ENCODE measurements at places on chromosomes 11 and 22.
A peak's percentile ranks its signal among the peaks of the same experiment; 100 is the strongest.

DNA sequence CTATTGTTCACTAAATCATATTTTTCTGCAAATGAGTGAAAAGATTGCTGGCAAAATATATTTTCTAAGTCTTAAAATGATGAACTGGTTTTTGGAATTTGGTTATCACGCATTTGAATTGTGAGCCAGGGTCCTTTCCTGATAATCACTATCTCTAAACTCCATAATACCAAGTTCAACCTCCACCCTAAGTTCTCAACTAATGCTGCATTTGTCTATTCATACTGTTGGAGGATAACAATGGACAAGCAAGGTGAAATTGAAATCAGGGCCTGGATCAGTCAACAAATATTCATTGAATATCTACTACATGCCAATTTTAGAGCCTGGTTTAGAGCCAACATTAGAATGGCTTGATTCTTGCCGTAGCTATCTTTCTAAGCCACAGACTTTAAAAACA is 4.7 kb upstream of the PCF11 start:
- no peaks in the 10 kb centered on the region for H3K4me1 ChIP-seq
- H3K36me3 ChIP-seq: no peaks in the 10 kb centered on the region
- no peak overlapping the region for H3K4me3 ChIP-seq
- peaks cover 3% of the 10 kb centered on the region for H3K27me3 ChIP-seq
- H3K27ac ChIP-seq: no peak overlapping the region
- no peak for DNase-seq

DNA sequence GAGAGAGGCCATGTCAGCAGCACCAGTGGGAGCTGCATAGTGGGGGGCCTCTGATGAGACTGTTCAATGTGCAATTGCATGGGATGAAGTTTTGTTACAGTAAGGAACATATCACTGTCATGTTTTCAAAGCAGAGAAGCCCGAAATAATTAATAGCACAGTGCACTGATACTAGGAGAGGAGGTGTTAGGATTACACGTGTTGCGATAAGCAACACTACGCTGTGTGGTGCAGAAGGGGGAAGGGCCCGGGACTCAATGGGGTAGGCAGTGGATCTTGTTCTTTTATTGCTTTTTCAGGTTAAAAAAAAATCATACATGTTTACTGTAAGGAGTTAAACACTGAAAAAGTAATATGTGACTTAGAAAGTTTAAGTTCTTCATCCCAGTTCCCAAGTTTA is 29.2 kb downstream of the TCIRG1 start:
- peaks cover 10% of the 10 kb centered on the region for H3K36me3 ChIP-seq
- no peak for DNase-seq

GRCh38 chr22:30209642-30210041 is 36.9 kb downstream of the LIF start:
- no peak overlapping the region for H3K4me3 ChIP-seq
- no peak overlapping the region for H3K27ac ChIP-seq
- H3K36me3 ChIP-seq: no peaks in the 10 kb centered on the region

DNA sequence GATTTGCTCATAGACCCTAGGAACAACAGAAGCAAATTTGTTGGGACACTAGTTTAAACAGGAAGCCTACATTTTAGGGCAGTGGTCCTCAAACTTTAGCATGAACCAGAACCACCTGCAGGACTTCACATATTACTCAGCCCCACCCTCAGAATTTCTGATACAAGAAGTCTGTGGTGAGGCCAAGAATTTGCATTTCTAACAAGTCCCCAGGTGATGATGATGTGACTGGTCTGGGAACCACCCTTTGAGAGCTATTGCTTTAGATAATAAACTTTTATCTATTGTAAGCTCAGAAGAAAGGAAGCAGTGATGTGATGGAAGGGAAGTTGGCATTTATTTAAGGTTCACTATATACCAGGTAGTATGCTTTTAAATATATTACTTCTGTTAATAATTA is 194.0 kb downstream of the FAM181B start:
- no peaks in the 10 kb centered on the region for H3K4me1 ChIP-seq
- H3K4me3 ChIP-seq: no peak overlapping the region
- no peaks in the 10 kb centered on the region for H3K36me3 ChIP-seq

DNA sequence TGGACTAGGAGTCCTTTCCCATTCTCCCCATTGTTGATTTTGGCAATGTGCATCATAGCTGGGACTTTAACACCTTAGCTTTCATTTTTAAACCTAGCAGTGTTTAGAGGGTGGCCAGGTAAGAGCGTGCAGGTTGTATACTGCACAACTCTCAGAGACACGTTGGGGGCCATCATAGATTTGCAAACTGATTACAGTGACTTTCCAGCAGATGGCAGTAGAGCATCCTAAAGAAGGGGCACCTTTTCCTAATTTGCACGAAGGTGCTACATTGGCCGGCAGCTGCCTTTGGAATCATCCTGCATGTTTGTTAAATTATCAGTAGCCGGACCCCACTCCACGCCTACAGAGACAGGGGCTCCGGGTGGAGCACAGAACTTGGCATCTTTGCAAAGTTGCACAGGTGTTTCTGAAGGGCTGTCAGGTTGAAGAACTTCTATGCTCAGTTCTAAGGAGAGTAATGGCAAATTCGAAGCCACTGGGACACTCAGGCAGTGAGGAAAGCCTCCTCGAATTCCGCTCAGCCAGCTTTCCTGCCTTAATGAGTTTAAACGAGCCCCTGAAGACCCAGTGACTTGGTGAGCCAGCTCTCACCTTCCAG is 7.7 kb downstream of the LHFPL7 start:
- no peaks in the 10 kb centered on the region for H3K4me1 ChIP-seq
- no peak overlapping the region for H3K4me3 ChIP-seq
- no peaks in the 10 kb centered on the region for H3K36me3 ChIP-seq
- DNase-seq: no peak
- H3K27me3 ChIP-seq: peaks cover 3% of the 10 kb centered on the region
- no peak overlapping the region for H3K27ac ChIP-seq

GRCh38 chr11:85391141-85391540 is 236.0 kb downstream of the DLG2 start:
- no peak overlapping the region for H3K27ac ChIP-seq
- no peak for DNase-seq
- peaks cover 5% of the 10 kb centered on the region for H3K36me3 ChIP-seq
- no peaks in the 10 kb centered on the region for H3K27me3 ChIP-seq
- H3K4me1 ChIP-seq: no peaks in the 10 kb centered on the region

GRCh38 chr11:82308979-82309378 is 424.7 kb downstream of the FAM181B start:
- no peaks in the 10 kb centered on the region for H3K27me3 ChIP-seq
- no peak overlapping the region for H3K4me3 ChIP-seq
- no peak overlapping the region for H3K27ac ChIP-seq
- H3K36me3 ChIP-seq: no peaks in the 10 kb centered on the region

DNA sequence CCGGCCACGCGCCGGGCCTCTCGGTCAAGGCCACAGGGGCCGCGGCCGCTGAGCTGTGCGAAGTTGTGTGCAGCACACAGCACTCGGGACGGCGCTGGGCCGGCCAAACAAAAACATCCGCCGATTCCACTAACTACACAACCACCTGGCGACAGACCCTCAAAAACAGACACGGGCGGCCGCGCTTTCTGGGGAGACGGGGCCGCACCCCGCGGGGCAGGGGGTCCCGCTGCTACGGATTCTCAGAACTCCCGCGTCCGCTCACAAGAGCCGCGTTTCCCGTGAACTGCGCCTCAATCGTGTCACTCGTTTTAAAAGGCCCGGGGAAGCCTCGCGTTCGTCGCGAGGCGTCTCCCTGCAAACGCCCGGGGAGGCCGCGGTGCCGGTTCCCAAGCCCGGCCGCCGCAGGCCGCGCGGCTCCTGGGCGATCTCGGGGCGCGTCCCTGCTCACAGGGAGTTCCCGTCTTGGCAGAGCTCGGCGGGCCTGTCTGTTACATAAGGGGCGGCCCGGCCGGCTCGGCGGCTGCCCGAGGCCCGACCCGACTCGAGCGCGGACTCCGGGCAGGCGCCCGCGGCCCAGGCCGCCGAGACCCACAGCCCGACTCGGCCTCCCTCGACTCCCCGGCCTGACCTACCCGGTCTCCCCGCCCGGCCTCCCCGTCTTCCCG is 936 bp downstream of the BRD1 start:
- H3K36me3 ChIP-seq: peaks cover 17% of the 10 kb centered on the region
- H3K4me1 ChIP-seq: peaks cover 26% of the 10 kb centered on the region
- H3K4me3 ChIP-seq: peak overlapping the region; percentile 92
- peaks cover 21% of the 10 kb centered on the region for H3K27me3 ChIP-seq
- peak overlapping the region; percentile 43 for H3K27ac ChIP-seq
- DNase-seq: peak; percentile 47

DNA sequence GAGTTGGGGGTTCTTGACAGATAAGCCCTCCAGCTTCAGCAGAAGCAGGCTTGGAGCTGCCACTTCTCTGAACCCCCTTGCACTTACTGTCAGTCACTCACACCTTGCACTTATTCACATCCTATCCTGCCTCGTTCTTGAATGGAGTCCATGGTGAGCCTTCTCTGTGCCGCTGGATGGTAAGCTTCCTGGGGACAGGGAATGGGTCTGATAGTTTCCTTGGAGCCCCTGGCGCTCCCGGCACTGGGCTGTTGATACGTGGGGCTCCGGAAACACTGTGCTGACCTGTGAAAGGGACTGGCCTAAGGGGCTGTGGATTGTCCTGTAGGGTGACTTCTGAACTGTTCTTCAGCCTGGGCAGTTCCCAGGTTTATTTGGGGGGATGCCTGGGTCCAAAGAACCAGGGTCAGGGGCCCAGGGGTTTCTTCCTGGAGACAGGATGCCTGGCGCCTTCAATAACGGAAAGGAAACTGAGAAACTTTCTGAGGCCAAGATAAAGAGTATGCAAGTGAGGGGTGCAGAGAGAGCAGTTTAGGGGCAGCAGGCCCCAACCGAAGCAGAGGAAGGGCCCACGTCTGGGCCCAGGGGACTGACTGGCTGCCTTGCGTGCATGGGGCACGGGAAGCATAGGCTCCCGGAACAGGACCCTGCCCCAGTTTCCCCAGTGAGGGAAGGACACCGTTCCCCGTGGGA is 709 bp upstream of the ST3GAL4 start:
- H3K27ac ChIP-seq: peak overlapping the region; percentile 89
- DNase-seq: no peak
- H3K4me3 ChIP-seq: peak overlapping the region; percentile 95
- H3K4me1 ChIP-seq: peaks cover 40% of the 10 kb centered on the region
- peaks cover 8% of the 10 kb centered on the region for H3K27me3 ChIP-seq

DNA sequence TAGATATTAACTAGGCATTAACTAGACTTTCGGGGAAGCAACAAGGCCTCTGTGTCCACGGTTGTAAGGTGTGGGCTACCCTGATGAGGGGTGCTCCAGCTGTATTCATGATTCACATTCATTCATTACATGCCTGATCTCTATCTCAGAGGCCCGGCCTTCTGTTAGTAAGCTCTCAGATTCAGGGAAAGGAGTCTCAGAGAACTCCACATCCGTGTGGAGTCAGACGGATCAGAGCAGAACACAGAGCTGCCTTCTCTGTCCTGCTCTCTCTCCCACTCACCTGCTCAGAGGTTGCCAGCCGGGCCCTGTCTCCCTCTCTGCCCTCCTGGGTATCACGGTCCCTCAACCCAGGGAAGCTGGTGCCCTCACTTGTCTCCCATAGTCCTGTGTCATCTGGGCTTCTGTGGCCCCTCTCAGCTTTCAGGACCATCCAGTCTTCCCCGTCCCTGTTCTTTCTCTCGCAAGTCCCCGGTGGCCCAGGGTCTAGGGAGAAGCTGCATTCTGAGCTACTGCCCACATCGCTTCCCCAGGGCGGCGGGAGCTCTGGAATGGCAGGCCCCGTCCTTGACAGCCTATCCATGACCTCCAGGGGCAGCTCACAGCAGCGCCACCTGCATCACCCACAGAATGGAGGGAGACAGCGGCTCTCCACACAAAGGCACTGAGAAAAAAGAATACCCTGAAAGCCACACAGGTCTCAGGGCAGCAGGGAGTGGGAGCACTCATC is 4.3 kb downstream of the TP53AIP1 start:
- peaks cover 11% of the 10 kb centered on the region for H3K27me3 ChIP-seq
- no peak for DNase-seq
- no peak overlapping the region for H3K27ac ChIP-seq

- DNase-seq: no peak
- no peak overlapping the region for H3K4me3 ChIP-seq
- peaks cover 5% of the 10 kb centered on the region for H3K36me3 ChIP-seq
- H3K27me3 ChIP-seq: peaks cover 4% of the 10 kb centered on the region
- peaks cover 4% of the 10 kb centered on the region for H3K4me1 ChIP-seq
Observed at GRCh38 chr11:16902781-16903378, 111.3 kb downstream of the PLEKHA7 start.

- no peak overlapping the region for H3K27ac ChIP-seq
- H3K27me3 ChIP-seq: no peaks in the 10 kb centered on the region
Observed at GRCh38 chr11:128316541-128317227, 270.7 kb downstream of the ETS1 start.

DNA sequence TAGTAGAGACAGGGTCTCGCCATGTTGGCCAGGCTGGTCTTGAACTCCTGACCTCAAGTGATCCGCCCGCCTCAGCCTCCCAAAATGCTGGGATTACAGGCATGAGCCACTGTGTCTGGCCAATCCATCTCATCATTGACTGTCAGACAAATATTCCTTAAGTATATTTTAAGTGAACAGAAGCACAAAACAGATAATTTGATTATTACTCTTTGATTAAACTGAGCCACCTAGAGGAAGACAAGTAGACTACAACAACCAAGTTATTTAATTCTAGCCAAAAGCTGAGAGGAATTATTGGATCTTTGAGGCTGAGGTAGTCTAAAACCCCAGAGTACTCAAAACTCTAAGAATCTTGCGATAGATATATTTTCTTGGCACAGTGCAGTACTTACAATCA is 1.2 kb downstream of the ACRV1 start:
- H3K4me1 ChIP-seq: no peaks in the 10 kb centered on the region
- H3K27me3 ChIP-seq: no peaks in the 10 kb centered on the region
- DNase-seq: no peak
- H3K4me3 ChIP-seq: no peak overlapping the region
- H3K36me3 ChIP-seq: no peaks in the 10 kb centered on the region

DNA sequence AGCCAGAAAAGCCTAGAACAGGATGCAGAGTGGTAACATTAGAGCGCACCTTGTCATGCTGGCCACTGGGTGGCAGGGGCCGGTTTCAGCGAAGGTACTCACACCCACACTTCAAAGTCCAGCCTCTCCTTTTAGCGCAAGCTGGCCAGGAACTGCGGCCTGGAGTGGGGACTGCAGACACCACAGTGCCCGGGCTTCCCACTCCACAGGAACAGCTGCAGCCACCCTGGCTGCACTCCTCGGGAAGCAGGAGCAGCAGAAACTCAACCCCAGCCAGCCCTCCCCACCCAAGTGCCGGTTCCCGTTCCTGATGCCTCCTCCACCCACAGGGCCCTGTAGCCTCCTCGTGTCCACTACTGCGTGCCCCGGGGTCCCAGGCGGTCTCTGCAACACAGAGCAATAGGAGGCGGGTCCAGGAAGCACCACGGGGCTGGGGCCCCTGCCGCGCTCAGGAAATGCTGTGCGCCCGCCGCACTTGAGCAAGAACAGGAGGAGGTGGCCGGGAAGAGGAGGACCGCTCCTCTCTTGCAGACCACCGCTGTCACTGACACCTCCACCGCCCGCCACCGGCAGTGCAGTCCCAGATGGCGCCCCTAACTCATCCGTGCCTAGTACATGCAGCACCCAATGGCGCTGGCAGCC is 2.2 kb downstream of the RFPL2 start:
- peaks cover 15% of the 10 kb centered on the region for H3K27me3 ChIP-seq
- no peak overlapping the region for H3K27ac ChIP-seq
- DNase-seq: peak; percentile 61
- H3K36me3 ChIP-seq: no peaks in the 10 kb centered on the region
- H3K4me3 ChIP-seq: peak overlapping the region; percentile 89

GRCh38 chr22:47337161-47337621 is 574.7 kb downstream of the TBC1D22A start:
- peaks cover 15% of the 10 kb centered on the region for H3K36me3 ChIP-seq
- peaks cover 7% of the 10 kb centered on the region for H3K27me3 ChIP-seq
- DNase-seq: no peak
- H3K27ac ChIP-seq: no peak overlapping the region
- no peak overlapping the region for H3K4me3 ChIP-seq

- peaks cover 6% of the 10 kb centered on the region for H3K4me1 ChIP-seq
- H3K4me3 ChIP-seq: peak overlapping the region; percentile 87
- peaks cover 17% of the 10 kb centered on the region for H3K27me3 ChIP-seq
- H3K27ac ChIP-seq: peak overlapping the region; percentile 38
- peak; percentile 86 for DNase-seq
- no peaks in the 10 kb centered on the region for H3K36me3 ChIP-seq
Observed at GRCh38 chr11:64007629-64008282, 21.5 kb downstream of the OTUB1 start.
